Kidney glomerular epithelial cell (primary cell): ENCODE measurements at places on chromosomes 2 and 18.

DNA sequence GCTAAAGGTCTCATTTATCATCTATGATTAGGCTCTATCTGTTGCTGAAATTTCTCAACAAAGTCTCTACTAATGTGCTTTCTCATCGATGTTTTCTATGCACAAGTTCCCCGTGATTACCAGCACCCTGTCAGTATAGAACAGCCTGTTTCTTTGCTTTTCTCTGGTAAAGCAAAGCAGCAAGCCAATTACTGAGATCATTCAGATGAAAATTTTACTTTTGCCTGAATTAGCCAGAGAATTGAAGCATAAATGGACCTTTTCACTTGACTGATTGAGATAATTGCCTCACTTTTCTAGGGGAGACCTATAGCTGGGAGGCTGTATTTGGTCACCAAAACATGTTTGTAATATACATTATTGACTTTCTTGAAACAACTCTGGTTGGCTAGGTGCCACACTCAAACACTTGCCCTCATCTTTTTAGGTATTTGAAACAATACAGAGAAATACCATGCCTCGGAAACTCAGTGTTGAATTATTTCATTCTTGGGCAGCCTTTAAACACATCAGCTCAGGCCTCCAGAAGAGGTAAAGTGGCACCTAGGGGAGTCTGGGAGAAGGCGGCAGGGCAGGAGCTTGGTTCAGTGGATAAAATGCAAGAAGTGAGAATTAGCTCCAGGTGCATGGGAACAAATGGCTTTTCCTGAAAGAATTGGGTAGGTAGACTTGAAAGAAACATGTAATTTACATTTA, 96.2 kb downstream of the GALNT3 start:
- DNase-seq, result no peak

- no peak for DNase-seq
Observed at GRCh38 chr2:2870106-2870505, 507.5 kb downstream of the EIPR1 start.

DNA sequence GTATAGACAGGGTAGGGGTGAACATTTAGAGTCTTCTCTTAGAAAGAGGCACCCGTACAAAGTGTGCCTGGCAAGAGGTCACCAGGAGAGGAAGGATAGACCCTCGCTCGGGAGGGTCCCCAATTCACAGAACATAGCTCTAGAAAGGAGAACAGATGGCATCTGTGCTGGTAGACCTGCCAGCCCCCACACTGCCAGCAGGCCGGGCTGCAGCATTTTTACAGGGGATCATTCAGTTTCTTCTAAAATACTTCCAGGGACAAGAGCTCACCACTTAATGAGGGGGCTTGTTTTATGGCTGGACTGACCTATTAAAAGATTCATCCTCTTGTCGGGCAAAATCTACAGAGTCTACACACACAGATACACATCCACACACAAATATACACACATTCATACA, 149.9 kb downstream of the SEPTIN10 start:
- no peak for DNase-seq

DNA sequence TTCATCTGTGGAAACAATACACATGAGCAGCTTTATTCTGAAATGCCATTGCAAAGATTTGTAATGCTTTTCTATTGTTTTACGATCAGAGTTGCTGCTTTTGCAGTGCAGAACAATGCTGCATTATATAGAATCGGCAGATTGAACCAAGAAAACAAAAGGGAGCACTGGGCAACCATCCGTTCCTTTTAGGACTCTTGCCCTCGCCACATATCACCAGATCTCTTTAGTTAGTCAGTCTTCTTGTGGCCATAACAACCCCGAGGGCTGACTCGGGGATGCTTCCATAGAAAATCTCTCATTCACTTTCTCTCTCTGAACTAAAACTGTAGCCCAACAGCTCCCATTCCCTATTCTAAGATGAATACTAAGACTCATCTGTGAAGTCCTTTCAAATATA, 340.4 kb downstream of the NRXN1 start:
- DNase-seq, result no peak

GRCh38 chr2:100104718-100105677, 37.4 kb downstream of the AFF3 start:
- DNase-seq, result no peak

DNA sequence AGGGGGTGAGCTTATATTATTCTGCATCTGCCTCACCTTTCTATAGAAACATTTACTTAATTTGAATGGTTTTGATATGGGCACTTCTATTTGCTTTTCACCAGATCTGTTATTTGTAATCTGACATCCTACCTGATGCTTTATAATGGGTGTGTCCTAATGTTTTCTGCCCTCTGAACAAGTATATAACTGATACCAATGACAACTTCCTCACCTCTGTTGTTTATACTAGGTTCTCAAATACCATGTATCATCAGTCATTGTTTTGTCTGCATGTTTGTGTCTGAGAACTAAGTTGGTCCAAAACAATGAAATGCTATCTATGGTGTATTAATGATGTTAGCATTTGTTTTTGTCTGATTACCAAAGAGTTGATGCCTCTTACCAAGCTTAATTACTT, 45.8 kb downstream of the ITGA6 start:
- no peak for DNase-seq

DNA sequence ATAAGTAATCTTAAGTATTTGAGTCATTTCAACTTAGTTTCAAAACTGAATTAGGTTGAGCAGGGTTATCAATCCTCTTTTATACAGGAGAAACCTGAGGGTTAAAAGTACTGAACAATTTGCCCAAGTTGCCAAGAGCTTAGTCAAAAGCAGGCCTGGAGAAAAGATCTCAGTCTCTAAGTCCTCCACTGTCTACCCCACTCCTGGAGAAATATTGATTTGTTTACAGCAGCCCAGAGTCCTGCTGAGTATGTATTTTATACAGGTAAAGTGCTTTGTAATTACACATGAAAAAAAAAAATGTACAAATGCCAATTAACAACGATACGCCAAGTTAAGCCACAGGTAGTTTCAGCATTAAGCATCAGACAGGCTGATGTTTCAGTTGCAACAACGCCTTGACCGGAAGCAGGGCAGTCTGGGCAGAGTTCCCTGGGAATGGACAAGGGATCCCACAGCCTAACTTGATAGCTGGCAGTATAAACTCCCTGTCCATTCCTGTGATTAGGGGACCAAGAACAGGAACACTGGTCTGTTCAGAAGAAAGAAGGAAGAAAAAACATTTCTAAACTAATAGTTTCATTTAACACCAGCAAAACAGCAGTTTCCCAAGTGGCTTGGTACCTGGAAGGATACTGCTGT, 132.9 kb downstream of the MYO5B start:
- no peak for DNase-seq

DNA sequence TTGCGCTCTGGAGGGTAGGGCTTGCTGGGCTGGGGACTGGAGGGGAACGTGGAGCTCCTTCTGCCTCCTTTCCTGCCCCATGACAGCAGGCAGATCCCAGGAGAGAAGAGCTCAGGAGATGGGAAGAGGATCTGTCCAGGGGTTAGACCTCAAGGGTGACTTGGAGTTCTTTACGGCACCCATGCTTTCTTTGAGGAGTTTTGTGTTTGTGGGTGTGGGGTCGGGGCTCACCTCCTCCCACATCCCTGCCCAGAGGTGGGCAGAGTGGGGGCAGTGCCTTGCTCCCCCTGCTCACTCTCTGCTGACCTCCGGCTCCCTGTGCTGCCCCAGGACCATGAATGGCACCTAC, 4.3 kb downstream of the GPR35 start:
- no peak for DNase-seq

DNA sequence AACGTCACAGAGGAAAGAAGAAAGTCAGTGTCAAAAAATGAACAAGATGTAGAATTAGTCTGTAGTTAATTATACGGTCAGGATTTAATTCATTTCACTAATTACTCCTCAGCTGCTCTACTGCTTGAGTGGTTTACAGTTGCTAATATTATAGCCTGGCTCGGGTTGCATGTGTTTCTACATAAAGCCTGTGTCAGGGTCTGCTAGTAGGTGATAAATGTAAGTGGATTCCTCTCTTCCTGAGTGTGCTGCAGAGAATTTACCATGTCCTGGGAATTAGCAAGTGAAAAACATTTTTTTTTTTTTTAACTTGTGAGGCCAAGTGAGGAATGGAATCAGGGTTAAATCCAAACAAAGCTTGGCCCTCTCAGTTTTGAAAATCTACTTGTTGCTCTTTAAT, 622.6 kb downstream of the EPHA4 start:
- DNase-seq, result no peak
